ENCODE measurements at places on chromosomes 2 and 18.

GRCh38 chr2:78541451-78542267 is 483.8 kb upstream of the REG3G start:
- DNase-seq, result no peak

GRCh38 chr2:237724811-237725478 is 73.6 kb upstream of the RBM44 start:
- no peak for DNase-seq

DNA sequence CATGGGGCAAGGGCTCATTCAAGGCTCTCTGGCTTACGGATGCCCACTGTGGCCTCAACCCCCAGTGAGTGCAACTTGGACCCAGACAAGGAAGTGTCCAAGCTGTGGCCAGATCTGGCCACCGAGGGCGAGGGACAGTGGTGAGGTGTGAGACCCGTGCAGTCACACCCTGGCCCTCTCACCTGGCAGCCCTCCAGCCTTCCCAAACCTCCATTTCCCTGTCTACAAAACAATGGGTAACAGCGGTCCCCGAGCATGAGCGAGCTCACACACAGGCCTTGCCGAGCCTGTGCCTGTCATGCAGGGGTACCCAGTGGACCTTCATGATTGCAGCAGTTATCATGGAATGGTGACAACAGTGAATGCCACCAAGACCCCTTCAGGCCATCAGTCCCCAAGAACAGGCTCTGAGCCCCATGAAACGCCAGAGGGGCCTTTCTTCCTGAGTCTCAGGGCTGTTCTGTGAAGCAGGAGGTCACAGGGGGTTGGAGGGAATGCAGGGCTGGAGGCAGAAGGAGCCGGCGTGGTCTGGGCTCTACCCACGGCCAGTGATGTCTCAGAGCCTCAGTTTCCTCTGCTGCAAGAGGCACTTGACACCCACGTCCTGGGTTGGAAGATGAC is 49.8 kb downstream of the RAMP1 start:
- DNase-seq, result no peak

- no peak for DNase-seq
Measured at GRCh38 chr2:117833911-117834310, 19.4 kb downstream of the DDX18 start.

DNA sequence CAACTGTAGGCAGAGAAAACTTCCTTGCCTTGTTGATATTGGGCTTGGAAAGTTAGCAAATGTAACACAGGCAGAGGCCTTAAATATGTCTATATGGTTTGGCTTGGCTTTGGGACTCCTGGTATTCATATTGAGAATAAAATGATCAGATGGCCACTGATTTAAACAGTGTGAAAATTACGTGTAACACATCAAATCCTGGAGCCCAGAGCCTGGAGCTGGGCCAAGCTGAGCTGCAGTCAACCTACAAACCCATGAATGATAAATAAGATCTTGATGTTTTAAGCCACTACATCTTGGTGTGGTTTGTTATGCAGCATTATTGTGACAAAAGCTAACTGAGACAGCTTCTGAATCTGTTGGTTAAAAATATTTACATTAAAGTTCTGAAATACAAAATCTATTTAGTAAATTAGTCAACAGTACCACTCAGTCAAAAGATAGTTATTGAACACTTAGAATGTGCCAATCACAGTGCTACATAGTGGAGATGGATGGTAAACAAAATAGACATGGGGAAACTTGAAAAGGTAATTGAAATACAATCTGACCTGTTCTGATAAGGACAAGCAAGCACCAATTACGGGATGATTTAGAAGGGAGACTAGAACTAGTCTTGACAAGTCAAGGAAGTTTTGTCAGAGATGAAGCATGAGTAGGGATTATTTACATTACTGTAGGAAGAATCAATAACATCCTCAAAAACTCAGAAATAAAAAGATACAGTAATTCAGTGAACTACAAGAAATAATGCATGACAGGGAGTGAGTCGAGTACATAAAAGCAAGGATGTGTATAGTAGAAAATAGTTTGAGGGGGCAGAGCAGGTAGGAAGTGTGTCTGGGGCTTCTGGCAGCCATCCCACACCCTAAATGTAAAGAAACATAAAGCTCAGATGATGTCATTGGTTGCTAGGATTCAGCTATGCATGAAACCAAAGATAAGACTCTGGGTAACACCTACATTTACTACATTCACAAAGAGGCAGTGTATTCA is 157.7 kb downstream of the HNMT start:
- DNase-seq, result no peak

DNA sequence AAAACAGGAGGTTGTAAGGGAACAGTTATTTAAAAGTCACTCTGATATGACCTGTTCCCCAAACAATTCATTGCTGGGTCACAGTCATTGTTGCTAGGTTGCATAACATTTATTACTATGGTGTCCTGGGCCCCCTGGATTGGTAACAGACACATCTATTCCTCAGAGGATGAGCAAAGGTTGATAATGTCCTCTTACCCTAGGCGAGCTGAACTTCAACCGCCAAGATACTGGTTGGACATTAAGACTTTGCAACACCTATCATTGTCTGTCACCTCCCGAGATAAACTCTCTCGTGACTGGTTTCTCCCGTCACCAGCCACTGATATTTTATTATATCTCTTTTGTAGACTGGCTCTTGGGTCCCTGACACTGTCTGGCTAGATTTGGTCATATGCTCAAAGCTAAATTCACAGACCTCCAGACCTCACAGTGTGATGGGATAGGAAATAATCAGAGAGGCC is 361.3 kb downstream of the ZNF521 start:
- DNase-seq, result no peak

- DNase-seq, result no peak
Measured at GRCh38 chr2:30768708-30769480, 38.4 kb downstream of the CAPN13 start.

- no peak for DNase-seq
Measured at GRCh38 chr2:32043561-32043960, 4.0 kb upstream of the DPY30 start.

DNA sequence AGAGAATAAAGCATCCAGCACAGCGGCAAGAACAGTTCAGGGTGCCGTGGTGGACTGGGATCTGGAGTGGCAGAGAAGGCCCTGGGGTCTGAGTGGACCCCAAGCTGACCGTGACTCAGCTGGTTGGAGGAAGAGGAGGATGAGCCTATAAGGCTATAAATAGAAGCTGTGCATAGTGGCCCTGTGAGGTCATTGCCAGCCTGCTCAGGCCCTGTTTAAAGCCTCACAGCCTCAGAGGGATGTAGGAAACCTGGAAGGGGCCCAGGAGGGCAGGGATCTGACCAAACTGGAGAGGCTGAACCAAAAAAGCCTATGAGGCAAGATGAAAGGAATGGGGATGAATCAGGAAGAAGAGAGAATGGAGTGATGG is 11.3 kb upstream of the DES start:
- no peak for DNase-seq

All from activated CD4-positive, alpha-beta T cell treated with anti-CD3 and anti-CD28 coated beads, Interleukin-2, amount 50 U/mL, for 1 hour (primary cell).